ENCODE measurements at places on chromosomes 5 and 9.

DNA sequence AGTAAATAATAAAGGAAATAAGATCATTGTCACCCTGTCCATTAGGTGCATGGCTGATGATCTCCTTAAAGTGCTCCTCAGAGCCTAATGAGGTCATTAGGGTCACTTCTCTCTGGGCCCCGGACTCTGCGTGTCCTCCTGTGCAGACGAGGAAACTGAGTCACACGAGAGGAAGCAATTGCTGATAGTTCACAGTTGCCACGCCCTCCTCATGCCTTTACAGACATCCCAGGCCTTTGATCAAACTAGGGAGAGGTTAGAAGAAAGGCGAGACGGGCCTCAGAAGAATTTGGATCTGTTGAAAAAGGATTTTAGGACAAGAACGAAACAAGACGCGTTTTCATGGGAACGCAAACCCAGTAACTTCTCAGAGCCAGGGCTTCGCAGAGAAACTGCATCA is 32.0 kb upstream of the MSX2 start:
- no peak for DNase-seq

DNA sequence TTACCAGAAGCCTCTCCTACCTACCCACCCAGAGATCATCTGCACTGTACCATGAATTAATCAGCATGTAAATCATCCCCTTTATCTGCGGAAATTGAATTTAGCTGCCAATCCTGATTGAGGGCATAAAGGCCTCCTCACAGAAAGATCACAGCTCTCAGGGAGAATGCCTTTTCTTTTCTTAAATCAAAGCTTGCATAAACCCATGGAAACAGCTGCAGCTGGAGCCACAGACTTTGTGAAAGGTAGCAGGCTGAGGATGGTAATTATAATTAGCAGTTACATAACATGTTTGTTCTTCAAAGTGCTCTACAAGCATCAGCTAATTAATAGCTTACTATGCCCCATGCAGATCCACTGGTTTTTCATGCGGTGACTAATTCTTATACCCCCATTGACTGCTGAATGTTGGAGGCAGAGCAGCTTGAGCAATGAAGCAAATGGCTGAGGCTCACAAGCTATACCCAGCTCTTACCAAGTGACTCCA is 54.6 kb downstream of the SUSD1 start:
- no peak for DNase-seq

GRCh38 chr9:130301483-130302286 is 36.1 kb downstream of the HMCN2 start:
- DNase-seq, result no peak

DNA sequence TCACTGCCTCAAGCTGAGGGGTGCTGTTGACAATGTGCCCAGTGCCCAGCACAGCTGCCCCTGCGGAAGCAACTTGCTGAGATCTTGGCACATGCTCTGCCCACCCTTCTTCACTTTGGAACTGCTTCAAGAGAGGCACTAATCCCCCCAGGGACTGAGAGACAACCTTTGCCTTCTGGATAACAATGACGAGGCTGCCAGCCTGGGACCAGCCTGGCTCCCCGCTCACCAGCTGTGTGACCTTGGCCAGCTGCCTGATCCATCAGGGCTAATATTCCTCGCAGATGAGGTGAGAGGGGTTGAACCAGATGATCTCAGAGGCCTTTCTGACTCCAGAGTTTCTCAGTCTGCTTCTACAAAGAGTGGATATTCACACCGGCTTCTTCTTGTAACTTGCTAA is 81.0 kb downstream of the SHB start:
- DNase-seq, result peak; percentile 35

GRCh38 chr5:33816791-33817190 is 75.0 kb downstream of the ADAMTS12 start:
- DNase-seq, result no peak

- peak; percentile 77 for DNase-seq
Observed at GRCh38 chr9:95150903-95151302, 166.6 kb downstream of the FANCC start.

DNA sequence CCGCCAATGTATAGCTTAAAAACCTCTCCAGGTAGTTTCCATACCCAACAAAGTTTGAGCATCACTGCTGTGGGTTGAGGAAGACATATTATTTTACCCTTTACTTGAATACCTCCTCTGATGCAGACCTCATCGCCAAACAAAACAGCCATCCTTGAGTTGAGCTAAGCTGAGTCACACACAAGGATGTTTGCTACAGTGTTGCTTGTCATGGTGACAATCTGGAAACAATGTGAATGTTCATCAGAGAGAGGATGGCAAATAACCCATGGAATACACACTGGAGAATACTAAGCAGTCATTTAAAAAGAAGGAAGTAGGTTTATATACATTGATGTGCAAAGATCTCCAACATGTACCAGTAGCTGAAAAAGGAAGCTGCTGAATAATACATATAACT is 41.1 kb upstream of the TCF7 start:
- DNase-seq, result no peak

- no peak for DNase-seq
Observed at GRCh38 chr5:1119312-1119831, 7.5 kb upstream of the SLC12A7 start.

- DNase-seq, result no peak
Observed at GRCh38 chr5:116885825-116886224, 311.2 kb upstream of the SEMA6A start.

DNA sequence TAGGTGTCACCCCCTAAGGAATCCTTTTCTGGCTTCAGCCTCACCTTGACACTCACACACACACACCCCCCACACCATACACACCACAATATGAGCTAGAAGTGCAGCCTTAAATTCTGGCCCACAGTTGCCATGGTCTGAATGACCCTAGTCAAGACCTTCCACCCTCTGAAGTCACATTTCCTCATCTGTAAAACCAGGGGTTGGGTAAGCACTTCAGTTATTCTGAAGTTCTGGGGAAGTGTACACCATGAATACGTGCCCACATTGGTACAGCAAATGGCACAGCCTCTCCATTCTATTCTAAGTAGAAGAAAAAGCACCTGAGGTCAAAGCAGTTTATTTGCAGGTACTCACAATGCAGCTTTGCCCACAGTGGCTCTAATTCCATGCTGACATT is 372.8 kb upstream of the KLF4 start:
- DNase-seq, result no peak

GRCh38 chr9:98576354-98576753 is 132.4 kb downstream of the GABBR2 start:
- no peak for DNase-seq

GRCh38 chr5:137395011-137395755 is 103.9 kb downstream of the SPOCK1 start:
- no peak for DNase-seq

- no peak for DNase-seq
Observed at GRCh38 chr5:174690271-174690670, 34.1 kb upstream of the MSX2 start.

GRCh38 chr9:34987160-34987901 is 2.2 kb upstream of the DNAJB5 start:
- no peak for DNase-seq

All from upper lobe of right lung (tissue), 1 donor.